Inflammatory macrophage (primary cell): ENCODE measurements at places on chromosomes 4 and X.

- DNase-seq: no peak
Measured at GRCh38 chr4:174435974-174436373, 86.3 kb downstream of the HPGD start.

GRCh38 chrX:143788265-143788664 is 67.7 kb upstream of the SPANXN2 start:
- peak; percentile 0 for DNase-seq

DNA sequence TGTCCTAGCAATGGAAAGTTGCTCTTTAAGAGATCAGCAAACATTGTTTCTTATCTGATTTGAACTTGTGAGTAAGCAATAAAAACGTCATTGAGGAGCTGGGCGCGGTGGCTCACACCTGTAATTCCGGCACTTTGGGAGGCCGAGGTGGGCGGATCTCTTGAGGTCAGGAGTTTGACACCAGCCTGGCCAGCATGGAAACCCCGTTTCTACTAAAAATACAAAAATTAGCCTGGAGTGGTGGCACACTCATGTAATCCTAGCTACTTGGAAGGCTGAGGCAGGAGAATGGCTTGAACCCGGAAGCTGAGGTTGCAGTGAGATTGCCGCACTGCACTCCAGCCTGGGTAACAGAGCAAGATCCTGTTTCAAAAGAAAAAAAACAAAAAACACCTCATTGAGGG is 11.2 kb upstream of the PLAC8 start:
- peak; percentile 57 for DNase-seq

- DNase-seq: no peak
Measured at GRCh38 chrX:3521396-3521795, 174.9 kb upstream of the MXRA5 start.

DNA sequence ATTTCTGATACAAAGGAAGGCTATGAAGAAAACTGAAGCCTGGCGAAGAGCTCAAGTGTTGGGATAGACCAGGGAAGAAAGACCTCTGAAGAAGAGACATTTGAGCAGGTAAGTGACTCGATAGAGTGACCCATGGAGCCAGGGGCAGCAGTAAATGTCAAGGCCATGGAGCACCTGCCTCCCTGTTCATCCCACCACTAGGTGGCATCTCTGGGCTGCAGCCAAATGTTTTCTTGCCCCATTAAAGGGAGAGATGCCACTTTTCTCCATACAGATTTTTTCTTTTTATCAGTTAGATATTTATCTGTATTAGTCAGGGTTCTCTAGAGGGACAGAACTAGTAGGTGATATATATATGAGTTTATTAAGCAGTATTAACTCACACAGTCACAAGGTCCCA is 4.9 kb upstream of the ZNF81 start:
- DNase-seq: peak; percentile 55

DNA sequence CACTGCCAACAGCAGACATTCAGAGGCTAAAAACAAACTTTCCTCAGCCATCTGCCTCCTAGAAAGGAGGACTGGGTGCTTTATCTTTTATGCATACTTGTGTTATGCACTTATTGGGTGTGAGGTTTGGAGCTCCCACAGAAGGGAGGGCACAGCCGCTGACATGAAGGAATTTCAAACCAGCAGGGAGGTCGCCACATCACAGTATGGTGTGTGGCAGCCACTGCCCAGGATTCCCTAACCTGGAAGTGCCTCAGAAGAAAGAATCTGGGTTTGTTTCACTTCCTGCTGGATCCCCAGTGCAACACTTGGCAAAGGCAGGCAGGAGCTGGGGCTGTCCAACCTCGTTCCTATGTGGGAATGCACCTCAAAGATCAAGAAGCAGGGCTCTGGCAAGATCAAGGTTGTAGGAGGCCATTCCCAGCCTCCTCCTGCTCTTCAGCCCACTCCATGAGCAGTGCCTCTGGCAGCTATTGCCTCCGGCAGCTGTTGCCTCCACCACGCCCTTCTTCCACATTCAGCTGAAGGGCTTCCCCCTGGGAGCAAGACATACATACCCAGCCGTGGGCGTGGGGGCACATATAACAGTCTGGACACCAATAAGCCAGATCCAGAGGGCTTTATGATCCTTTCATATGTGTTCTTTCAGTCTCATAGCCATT is 109.0 kb upstream of the MAMLD1 start:
- DNase-seq: no peak

DNA sequence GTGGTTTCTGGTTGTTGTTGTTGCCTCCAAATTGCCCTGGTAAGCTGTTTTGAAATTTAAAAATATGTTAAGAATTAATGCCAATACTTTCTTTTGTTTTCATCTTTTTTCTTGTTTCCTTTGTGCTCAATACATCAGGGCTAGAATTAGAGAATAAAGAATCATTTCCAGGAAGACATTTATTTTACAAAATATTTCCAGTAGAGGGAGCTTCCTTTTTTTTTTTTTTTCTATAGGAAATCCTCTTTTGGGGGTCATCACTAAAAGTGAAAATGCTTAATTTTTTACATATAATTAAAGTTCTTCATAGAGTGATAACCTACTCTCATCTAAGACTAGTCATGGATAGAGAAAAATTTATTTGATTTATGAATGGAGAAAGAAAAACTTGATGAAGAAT is 2.4 kb downstream of the GLRA3 start:
- DNase-seq: no peak

- DNase-seq: no peak
Measured at GRCh38 chr4:85610450-85610849, 135.5 kb downstream of the ARHGAP24 start.

GRCh38 chrX:64842492-64842891 is 133.8 kb downstream of the ZC4H2 start:
- no peak for DNase-seq

GRCh38 chr4:104735174-104735573 is 240.5 kb upstream of the CXXC4 start:
- DNase-seq: no peak
